Non-pigmented ciliary epithelial cell (primary cell): ENCODE measurements at places on chromosomes 12 and 14.
A peak's percentile ranks its signal among the peaks of the same experiment; 100 is the strongest.

GRCh38 chr14:54676812-54677708, 110.1 kb downstream of the SAMD4A start:
- peak; percentile 90 for DNase-seq

DNA sequence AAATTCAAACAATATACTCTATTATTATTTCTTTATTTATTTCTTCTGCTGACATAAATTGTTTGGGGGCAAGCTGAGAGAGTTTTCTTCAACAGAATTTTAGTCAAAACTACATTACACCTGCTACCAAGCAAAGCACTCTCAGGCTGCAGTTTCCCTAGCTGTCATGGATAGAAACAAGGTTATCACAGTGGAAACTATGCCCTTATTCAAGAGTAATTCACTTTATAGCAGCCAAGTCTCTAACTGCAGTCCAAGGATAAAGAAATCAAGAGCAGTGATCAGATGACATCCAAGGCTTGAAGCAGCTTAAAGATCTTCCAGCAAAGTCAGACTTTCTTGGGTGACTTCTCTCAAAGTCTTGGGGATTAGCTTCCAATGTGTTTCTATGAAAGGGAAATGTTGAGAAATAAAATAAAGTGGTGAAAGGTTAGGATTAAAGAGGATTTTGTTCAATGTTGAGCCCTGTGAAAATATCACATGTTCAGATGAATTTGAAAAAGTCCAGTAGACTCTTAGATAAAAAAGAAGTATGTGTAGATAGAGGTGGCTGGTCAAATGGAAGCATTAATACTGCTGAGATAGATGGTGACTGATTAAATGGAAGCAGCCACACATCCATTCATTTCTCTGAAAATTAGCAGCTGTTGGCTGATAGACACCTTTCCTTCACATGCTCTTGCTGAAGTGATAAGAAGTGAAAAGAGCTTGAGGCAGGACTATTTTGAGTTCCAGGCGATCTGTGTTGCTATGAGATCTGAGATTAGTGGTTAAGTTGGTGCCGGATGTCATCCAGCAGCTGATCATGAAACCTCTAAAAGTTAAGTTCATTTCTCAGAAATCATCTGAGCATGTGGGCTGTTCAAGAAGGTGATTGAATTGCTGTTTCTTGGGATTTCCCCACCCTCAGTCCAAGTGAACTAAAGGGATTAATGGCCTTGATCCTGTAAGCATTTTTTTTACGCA, 257.8 kb upstream of the BTG1 start:
- DNase-seq = peak; percentile 26

DNA sequence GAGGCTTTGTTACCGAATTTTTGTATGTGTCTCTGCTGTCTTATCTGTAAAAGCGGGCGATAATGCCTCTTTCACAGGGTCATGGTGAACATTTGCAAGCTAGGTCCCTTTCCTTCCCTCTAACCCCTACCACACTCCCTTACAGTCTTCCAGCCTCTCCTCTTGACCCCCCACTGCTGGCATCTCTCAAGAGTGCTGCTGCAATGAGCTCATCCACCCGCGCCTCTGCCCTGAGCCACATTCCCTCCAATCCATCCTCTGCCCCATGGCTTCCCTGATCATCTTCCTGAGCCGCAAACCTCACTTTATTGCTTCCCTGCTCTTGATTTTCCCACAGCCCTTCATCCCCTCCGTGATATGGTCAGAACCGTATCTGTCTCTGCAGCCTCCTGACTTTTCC, 343.6 kb downstream of the BCL11B start:
- DNase-seq = no peak

GRCh38 chr12:79997096-79997791, 62.3 kb upstream of the PPP1R12A start:
- no peak for DNase-seq

DNA sequence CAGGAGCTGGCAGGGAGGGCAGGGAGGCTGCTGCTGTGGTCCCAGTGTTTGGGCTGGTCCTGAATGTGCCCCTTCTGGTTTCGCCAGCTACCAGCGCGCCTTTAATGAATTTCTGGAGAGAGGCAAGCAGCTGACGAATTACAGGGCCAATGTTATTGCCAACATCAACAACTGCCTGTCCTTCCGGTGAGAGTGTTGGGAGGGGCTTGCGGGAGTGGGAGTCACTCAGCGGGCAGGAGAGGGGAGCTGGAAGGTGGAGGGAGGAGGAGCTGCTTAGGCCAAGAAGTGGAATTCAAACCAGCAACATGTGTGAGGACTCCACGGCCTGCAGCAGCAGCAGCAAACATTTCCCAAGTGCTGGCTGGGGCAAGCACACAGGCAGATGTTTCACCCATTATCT, 7.7 kb downstream of the TNFAIP2 start:
- no peak for DNase-seq

DNA sequence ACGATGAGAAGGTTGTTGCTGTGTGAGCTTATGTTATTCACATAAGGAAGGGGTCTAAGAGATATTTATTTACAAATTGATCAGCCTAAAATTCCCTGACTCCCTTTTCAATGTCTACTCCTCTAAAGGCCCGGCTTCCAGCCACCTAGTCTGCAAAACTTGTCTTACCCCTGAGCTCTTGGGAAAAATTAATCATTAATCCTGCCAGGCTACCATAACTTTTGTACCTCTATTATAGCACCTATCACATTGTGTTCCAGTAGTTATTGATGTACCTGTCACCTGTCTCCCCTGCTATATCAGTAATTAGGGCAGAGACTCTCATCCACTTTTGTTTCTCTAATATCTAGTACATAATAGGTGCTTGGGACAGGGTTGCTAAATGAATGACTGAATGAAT, 29.3 kb upstream of the FRS2 start:
- DNase-seq = no peak

DNA sequence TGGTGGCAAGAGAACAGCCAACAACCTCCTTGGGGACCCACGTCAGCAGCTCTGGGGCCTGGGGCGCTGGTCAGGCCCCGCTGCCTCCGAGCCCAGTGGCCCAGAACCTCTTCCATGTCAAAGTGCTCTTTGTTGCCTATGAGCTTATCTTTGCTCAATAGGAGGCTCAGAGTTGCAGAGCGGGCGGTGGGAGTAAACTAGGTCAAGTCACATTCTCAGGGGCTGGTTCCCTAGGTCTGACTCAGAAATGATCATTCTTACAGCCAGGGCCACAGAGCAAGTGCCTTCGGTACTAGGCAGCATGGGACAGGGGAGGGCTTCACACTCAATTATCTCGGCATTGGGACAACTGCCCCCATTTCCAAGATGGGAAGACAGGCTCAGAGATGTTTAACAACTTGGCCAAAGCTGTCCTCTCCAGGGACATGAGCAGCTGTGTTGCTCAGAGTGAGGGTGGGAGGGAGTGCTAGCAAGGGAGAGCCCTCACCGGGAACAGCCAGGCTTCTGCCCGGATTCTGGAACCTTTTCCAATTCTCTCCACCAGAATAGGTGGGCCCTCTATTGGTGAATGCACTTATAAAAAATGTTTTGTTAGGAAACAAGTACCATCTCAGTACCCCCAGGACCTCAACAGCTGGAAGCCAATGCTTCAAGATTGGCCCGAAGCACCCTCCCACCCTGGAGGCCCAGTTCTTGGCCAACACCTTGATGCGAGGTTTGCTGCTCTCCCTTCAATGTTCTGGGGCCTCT, 11.9 kb downstream of the SLC25A29 start:
- DNase-seq = no peak

DNA sequence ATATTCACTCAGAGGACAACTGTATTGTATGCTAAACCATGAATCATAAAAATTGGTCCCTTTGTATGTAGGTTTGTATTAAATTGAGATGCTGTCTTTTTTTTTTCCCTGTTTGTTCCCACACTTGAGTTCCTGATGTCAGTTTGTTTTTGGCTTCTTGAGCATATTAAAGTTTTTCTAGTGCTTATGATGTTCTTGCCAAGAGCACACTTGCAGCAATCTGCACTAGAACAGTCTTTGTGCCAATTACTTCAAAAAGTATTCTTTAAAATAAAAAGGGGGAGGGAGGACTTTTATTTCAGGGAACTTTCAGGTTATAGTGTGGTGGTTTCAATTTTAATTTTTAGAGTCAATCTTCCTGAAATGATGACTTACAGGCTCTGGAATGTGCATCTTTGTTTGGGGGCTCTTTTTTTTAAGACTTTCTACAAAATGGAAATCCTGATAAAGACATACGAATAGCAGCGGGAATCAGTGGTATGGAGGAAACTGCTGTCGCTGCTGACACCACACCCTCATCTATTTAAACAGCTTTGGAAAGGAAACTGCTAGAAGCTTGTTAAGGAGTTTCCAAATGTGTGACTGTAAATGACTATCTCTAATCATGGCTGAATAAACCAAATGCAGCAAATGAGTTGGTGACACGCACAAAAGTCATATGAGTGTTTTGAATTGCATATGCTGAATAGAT, 188.6 kb downstream of the EGLN3 start:
- DNase-seq = no peak
